ENCODE measurements at places on chromosomes 1 and 21. TPM values are rescaled to one million over a fixed set of nuclear protein-coding genes. Genes with fewer than 3 reads are reported as not detected.

DNA sequence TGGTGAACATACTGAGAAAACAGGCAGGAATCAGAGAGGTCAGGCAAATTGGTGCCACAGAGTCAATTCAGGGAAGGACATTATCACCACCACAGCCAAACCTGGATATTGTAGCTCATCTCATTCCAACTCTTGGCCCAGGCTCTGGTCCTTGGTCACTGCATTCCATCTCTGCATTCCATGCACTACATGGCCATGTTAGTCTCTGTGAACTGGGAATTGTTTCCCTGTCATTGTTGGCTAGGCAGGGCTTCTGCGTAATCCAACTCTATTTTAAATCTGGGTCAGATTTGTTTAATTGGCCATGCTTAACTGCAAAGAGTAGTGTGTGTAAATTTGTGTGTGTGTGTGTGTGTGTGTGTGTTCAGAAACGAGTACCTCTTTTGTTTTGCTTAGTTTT, 837.6 kb upstream of the ADAMTS5 start:
- DNase-seq, result no peak

DNA sequence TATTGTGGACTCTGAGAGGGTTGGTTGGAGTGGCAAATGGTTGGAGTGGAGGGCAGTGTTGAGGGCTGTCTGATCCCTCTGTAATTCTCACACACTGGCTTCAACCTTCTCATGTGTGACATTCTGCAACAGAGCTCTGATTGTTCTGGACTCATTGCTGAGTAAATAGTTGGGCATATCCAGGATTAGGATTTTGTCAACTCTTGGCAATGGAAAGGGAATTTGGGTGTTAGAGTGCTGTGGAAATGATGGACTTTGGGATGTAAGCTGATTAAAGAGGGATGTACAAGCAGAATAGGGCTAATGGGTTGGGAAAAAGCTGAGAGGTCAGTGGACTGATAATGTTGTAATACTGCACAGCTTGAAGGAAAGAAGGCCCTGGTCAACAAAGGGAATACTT, 16.5 kb downstream of the TLCD4 start:
- no peak for DNase-seq

GRIK1 gene
- not detected for total RNA-seq

RGS1 gene
- total RNA-seq, result not detected
